Spinal cord (tissue), 10 donors: ENCODE measurements at places on chromosomes 5 and 9.
A peak's percentile ranks its signal among the peaks of the same experiment; 100 is the strongest.

DNA sequence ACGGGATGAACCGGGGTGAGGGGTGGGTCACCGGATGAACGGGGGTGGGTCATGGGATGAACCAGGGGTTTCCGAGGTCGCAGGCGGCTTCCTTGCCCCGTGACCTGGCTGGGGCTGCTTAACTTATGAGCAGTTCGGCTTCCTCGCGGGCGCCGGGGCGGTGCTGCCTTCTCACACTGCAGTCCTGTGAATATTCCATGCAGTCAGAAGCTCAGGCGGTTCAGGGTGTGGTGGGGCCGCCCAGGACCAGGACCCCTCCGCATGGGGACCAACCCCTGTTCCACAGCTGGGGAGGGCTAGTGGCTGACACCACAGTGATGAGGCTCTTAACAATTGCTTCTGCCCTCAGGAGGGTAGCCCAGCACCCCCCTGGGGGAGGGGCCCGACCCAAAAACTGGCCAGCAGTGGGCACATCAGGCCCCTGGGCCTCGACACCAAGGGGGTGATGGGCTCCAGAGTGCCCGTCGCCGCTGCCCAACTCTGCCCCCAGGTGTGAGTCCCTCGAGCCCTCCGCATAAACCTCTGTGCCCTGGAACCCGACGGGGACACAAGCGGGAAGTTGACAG is 30.9 kb upstream of the SLC9A3 start:
- no peak for DNase-seq

DNA sequence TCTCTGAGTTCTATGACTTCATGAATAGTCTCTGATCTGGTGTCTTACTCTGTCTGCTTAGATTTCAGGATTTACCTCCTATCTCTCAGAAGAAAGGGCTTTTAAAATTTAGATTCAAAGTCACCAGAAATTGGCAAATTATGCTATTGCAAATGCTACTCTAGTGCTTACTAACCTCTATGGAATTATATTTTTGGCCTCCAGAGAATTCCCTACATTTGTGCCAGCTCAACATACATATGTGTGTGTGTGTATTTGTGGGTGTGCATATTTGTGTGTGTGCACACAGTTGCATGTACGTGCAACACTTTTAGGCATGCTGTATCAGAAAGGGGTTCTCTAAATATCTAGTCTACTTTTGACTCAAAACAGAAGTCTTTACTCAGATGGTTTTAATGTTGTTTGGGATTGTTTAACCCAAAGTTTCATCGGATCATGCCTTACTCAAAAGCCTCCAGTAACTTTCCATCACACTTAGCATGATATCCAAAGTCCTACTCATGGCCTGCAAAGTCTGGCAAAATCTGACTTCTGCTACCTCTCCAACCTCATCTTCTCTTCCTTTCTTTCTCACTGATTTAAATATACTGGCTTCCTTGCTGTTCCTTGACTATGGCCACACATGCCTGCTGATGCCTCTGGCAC is 147.6 kb upstream of the NR3C1 start:
- no peak for DNase-seq

GRCh38 chr9:83401328-83401900 is 136.8 kb downstream of the FRMD3 start:
- no peak for DNase-seq

DNA sequence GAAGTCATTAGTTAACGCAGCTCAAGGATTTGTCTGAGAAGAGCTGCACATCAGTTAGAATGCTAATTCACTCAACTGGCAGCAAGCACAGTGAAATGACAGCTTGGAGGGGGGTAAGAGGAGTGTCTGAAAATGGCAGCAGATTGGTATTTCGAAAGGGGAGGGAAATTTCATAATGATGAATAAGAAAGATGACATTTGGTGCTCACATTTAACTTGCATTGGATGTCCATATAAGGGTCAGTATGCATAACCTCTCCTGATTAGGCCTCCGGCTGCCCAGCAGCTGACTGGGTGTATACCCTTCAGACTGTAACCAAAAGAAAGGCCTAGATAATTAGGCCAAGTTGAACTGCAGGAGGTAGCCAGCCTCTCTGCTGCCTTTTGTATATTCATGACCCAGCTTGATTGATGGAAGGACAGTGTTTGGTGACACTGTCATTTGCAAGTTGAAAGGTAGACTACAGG is 131.0 kb downstream of the PBX3 start:
- DNase-seq, result no peak

DNA sequence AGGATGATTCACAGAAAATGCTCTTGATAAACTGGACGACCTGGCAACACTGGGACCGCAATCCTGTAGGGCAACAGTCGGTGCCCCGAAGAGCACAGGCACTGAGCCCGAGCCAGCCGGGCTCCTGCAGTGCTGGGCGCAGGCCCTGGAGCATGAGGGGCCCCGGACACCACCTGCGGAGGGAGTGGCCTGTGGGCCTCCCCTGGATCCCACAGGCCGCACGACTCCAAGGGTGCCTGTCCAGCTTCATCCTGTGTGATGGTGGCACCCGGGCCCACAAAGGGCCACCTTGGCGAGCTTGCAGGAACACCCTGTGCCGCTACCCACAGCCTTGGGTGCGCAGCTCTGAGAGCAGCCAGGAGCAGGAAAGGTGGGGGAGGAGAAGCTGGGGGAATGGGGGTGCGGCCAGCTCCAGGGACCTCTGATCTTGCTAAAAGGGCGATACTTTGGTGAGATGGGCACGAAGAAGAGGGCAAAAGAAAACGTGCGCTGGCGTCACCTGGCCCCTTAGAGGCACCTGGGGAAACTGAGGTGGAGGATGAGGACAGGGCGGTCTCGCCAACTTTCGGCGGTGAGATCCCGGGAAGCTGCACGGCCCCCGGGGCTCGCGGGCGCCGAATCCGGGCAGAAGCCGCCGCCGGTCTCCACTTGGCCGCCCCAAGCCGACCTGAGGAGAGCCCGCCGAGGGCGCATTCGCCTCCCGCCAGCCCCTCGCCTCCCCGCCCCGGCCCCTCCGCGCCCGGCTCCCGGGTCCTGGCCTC is 722 bp downstream of the TBC1D9B start:
- no peak for DNase-seq

GRCh38 chr5:141919218-141920119 is 4.2 kb upstream of the DELE1 start:
- DNase-seq, result no peak

DNA sequence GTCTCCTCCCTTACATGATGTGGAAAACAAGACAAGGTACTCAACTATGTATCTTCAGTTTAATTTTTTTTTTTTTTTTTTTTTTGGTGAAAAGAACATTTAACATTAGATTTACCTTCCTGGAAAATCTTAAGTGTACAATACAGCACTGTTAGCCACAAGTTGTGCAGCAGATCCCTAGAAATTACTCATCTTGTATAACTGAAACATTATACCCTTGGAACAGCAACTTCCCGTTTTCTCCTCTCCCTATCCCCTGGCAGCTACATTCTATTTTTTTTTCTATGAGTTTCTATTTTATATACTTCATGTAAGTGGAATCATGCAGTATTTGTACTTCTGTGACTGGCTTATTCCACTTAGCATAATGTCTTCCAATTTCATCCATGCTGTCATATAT is 421.9 kb upstream of the FTMT start:
- no peak for DNase-seq

DNA sequence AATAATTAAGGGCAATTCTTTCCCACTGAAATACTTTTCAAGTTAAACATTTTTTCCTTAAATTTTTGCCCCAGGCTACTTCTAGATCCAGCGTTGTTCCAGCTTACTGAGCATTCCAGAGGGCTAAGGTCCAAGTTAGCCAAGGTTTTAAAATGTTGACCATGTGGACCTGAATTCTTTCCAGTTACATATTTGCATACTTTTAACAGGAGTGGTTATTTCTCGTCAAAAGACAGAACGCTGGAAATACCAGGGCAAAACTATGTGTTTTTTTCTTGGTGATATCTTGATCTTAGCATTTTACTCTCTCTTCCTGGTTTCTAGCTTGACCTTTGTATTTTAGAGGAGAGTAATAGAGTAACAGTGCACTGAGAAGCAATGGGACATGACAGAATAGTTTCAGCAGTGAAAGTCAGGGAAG is 32.8 kb downstream of the TMC1 start:
- no peak for DNase-seq

GRCh38 chr5:86997516-86997915 is 270.2 kb upstream of the RASA1 start:
- peak; percentile 3 for DNase-seq

GRCh38 chr5:144247131-144247530 is 76.5 kb downstream of the KCTD16 start:
- no peak for DNase-seq

GRCh38 chr5:128304088-128304487 is 220.5 kb downstream of the SLC12A2 start:
- peak; percentile 37 for DNase-seq

- DNase-seq, result peak; percentile 73
Measured at GRCh38 chr5:142697356-142698255, 11.7 kb upstream of the FGF1 start.

- DNase-seq, result no peak
Measured at GRCh38 chr9:7690014-7690413, 109.6 kb downstream of the DMAC1 start.

DNA sequence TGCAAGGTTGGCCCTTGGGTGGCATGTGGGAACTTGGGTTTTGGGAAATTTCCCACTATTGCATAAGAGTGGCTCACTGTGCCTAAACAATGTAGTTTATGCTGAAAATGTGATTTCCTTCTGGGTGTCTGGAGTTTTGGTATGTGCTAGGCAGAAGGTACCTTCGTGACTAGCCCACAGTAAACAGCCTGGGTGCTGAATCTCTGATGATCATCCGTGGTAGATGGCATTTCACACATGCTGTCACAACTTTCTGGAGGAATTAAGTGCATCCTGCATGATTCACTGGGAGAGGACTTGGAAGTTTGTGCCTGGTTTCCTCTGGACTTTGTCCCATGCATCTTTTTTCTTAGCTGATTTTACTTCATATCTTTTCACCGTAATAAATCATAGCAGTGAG is 64.5 kb downstream of the LNPEP start:
- no peak for DNase-seq

DNA sequence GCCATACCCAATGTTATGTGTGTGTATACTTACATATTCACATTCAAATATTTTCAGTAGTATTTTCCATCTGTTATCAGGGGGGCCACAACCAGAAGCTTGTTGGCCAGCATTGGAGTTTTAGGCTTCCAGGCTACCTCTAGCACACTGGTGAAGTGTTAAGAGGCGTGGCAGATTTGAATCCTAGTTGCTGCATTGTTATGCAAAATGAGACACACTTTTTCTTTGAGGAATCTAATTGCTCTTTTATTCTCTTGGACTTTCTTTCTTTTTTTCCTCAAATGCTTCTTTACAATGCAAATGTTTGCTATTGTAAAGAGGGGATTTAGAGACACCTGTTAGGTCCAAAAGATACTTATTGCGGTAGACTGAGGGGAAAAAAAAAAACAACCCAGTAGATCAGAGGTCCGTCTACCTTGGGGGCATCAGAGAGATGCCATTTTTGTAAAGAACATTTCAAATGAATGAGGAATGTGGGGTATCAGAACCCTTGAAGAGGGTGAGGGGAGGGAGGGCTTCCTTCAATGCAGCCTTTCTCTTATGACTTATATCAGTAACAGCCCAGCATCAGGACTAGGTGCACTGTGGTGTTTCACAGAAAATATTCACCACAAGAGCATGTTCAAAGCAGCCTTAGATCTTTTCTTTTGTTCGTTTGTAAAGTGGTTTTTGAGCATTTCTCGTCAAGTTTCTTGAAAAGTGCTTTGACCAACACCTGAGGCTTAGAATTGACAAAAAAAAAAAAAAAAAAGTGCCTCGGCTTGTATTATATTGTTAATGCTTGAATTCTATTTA is 3.8 kb downstream of the SMARCA2 start:
- DNase-seq, result no peak

GRCh38 chr9:131349881-131350563 is 43.9 kb upstream of the PRRC2B start:
- peak; percentile 58 for DNase-seq

- no peak for DNase-seq
Measured at GRCh38 chr5:107542428-107542827, 128.3 kb downstream of the EFNA5 start.

DNA sequence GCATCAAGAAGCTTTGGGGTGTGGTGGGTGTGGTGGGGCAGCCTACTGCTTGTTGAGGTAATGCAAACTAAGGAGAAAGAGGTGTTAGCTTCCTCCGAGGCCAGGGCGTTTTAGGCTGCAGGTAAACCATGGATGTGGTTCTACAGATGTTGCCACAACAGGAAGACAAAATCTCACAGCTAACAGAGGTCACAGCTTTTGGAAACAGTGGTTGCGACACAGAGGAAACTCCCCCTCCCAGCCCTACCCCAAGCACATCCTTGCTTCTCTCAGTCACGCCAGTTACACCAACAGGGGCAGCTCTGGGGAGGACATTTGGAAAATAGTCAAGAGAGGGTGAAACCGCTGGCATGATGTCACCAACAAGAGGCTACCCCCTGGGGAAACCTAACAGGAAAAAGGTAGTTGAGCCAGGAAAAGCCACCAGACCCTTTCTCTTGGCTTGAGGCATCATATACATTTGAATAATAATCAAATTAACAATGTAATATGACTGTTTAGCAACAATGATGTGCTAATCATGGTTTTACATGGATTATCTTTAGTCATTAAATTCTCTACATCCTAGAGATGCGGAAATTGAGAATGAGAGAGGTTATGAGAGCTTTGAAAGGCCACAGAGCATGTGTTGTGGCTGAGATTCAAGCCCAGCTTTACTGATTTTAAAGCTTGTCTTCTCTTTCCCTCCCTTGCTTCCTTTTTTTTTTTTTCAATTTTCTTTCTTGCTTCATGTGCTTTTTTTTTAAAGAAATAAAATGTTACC is 82.2 kb upstream of the IL12B start:
- DNase-seq, result no peak

GRCh38 chr5:140056880-140057279 is 13.8 kb upstream of the NRG2 start:
- DNase-seq, result no peak
